ENCODE measurements at places on chromosomes 6 and 20.

GRCh38 chr6:13528777-13529343 is 41.5 kb upstream of the GFOD1 start:
- no peaks in the 10 kb centered on the region for H3K27me3 ChIP-seq
- no peak for DNase-seq
- H3K36me3 ChIP-seq: no peaks in the 10 kb centered on the region
- no peak overlapping the region for H3K4me3 ChIP-seq
- no peak overlapping the region for H3K27ac ChIP-seq
- no peaks in the 10 kb centered on the region for H3K4me1 ChIP-seq

- no peaks in the 10 kb centered on the region for H3K27me3 ChIP-seq
- no peak for DNase-seq
- H3K4me3 ChIP-seq: no peak overlapping the region
- H3K27ac ChIP-seq: no peak overlapping the region
- H3K4me1 ChIP-seq: no peaks in the 10 kb centered on the region
These were observed 74.9 kb upstream of the BMP5 start for GRCh38 chr6:55950071-55950814.

GRCh38 chr6:12401200-12401599 is 111.0 kb downstream of the EDN1 start:
- no peak overlapping the region for H3K27ac ChIP-seq
- H3K4me3 ChIP-seq: no peak overlapping the region
- no peak for DNase-seq

GRCh38 chr20:24987873-24988835 is 4.4 kb downstream of the APMAP start:
- peaks cover 76% of the 10 kb centered on the region for H3K4me1 ChIP-seq
- H3K27ac ChIP-seq: peak overlapping the region; percentile 71
- no peak for DNase-seq
- no peaks in the 10 kb centered on the region for H3K27me3 ChIP-seq

DNA sequence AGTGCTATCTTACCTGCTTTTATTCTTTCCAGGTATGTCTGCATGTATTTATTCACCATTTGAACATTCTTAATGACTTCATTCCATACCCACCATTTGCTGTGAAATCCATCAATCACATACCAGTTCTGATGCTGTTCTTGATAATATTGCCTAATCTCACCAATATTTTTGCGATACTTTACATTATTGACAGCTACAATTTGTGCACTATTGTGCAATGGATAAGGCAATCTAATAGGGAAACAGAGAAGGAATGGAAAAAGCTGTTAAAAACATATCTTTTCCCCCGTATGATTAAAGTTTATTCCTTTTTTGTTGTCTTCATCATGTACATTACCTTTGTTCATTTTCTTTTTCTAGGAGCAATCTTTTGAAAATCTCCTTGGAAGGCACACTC is 23.3 kb upstream of the ZBTB24 start:
- H3K27ac ChIP-seq: no peak overlapping the region
- H3K36me3 ChIP-seq: no peaks in the 10 kb centered on the region
- H3K27me3 ChIP-seq: no peaks in the 10 kb centered on the region
- H3K4me1 ChIP-seq: no peaks in the 10 kb centered on the region
- no peak overlapping the region for H3K4me3 ChIP-seq

DNA sequence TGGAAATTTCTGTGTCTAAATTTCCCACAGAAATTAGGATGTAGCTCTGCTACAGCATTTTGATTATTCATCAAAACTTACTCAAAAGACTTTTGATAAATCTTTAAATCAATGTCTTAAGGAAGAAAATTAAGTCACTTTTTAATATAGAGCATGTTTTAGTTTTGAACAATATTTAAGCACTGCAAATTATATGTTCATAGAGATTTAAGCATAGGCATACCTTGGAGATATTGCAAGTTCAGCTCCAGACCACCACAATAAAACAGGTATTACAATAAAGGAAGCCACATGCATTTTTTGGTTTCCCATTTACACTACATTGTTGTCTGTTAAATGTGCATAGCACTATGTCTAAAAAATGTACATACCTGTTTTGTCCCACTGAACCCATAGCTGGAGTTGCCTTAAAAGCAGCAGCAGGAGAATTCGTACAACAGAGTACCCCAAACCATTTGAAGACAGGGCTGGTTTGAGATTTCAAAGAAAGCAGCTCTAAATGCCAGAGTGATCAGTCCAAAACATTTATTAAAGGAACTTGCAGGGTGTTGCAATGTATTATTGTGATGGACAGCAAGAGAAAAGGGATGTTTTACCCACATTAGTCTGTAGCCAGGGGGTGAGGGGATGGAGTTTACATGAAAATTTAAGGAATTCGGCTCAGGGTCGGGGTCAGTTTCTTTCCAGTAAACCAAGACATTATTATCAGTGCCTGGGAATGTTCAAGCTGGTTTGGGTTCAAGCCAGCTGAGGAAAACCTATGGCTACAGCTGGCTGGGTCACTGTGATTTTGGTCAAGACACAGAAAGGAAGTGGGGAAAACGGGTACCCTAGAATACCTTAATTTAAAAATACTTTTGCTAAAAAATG is 6.3 kb upstream of the LOC128125822 start:
- no peaks in the 10 kb centered on the region for H3K36me3 ChIP-seq
- no peaks in the 10 kb centered on the region for H3K27me3 ChIP-seq
- H3K4me1 ChIP-seq: peaks cover 31% of the 10 kb centered on the region
- H3K4me3 ChIP-seq: no peak overlapping the region
- H3K27ac ChIP-seq: peak overlapping the region; percentile 95
